Right atrium auricular region (tissue), 2 donors: ENCODE measurements at places on chromosomes 6 and 20. TPM values are rescaled to one million over a fixed set of nuclear protein-coding genes. Genes with fewer than 3 reads are reported as not detected.

DNA sequence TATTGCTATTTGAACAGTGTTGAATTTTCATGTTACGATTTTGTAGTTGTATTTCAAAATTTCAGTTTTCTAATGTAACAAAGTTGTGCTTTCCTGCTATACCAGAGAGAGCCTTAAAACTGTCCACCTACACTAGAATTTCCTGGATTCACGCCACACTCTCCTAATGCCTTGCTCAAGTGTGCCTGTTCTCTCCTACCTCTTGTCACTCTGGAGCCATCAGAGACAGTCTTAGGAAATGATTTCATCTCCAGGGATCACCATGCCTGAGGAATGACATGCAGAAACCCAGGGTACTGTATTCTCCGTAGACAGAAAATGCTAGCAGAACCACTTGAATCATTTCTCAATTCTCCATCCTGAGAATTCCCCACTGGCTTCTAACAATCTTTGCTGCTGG lies 667.6 kb downstream of the KIF16B start:
- no peak for DNase-seq

NKX2-4 gene
- not detected for total RNA-seq

- DNase-seq = peak; percentile 70
Observed at GRCh38 chr6:1832844-1833787, 223.4 kb downstream of the FOXC1 start.

DNA sequence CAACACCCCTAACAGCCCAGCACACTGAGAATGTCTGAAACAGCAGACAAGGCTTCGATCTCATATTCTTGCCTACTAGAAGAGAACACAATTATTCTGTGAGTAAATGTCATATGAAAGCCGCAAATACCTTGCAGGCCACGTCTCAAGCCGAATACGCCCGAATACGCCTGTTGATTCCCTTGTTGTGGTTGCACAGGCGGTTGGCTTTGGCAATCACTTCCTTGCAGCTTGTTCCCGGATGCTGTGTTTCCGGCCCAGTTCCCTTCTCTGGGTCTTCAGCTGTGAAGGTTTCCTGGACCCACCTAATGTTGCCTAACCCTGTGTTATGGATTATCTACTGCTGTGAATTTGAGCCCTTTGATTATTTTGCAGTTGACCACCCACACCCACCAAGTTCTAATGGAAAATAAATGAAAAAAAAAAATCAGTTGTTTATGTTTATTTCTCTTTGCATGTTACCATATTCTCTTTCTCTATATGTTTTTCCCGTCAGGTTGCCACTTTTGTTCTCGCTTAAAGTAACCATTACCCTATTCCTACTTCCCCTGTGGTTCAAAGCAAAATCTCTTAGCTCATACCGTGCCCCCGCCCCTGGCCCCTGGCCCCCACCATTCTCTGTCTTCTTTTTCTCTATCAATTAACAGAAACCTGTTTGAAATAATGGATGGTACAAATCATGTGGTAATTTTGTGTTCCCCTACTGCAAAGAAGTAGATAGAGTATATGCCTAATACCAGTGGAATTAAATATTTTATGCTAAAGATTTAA lies 172.4 kb downstream of the ADGB start:
- peak; percentile 70 for DNase-seq

DNA sequence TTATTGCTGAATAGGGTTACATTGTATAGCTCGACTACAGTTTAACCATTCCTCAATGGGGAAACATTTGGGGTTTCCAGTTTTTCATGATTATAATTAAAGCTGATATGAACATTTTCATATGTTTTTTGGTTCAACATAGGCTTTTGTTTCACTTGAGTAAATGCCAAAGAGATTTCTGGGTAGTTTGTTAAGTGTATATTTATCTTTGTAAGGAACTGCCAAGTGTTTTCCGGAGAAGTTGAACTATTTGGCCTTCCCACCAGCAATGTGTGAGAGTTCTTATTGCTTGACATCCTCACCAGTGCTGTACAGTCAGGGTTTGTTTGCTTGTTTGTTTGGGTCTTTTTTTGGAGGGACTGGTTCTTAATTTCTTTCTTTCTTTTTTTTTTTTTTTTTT lies 83.7 kb upstream of the RALY start:
- no peak for DNase-seq

ABHD16B gene
- total RNA-seq = not detected

- DNase-seq = no peak
Observed at GRCh38 chr6:11563793-11564192, 26.2 kb downstream of the TMEM170B start.

DNA sequence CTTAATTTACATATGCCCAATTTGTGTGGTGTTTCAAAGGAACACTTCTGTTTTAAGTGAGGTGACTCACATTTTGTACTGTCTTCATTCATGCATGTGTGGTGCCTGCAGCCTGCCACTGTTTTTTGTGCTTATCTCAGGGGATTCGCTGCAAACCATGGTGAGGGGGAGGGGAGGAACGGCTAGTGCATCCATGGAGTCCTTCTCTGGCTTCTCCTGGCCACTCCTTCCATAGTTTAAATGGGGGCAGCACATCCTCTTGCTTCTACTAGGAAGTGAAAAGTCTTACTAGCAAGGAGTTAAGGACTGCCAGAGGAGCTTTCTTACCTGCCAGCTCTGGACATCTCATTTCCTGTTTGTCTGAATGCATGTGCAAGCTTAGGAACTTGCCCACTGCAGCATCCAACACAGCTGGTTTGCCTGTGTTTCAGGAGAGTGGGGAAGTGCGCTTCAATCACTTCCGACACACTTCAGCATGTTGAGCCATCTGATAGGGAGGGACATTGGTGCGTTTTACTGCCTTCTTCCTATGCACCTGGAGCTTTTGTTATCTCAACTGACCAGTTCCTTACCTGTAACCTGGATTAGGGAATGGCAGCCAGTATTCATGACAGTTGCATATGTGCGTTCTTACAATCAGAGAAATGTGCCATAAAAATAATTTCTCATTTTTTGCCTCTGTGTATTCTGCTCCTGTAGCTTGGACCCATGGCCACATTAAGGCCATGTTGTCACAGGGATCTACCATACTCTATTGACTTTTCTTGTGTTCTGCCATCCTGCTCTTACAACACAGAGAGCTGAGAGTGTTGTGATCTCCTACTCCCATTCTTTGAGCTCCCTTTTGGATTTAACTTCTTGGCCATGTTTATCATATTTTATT lies 211.3 kb downstream of the ARID1B start:
- no peak for DNase-seq

- DNase-seq = no peak
Observed at GRCh38 chr6:168415993-168416530, 24.9 kb upstream of the SMOC2 start.

KIAA1586 gene
- 4.7 TPM for total RNA-seq

DNA sequence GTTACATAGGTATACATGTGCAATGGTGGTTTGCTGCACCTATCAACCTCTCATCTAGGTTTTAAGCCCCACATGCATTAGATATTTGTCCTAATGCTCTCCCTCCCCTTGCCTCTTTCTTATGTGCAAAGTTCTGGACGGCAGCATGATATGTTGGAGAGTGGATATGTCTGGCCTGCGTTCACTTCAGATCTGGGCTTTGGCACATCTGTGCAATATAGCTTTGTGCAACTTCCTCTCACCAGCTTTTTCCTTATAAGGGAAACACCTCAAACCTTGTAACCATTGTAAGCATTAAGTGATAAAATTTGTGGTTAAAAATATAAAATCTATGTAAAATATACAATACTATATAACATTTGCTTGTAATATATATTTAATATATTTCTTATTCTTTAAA lies 288.0 kb downstream of the PHACTR1 start:
- no peak for DNase-seq

GRCh38 chr20:57161478-57162361 lies 104.7 kb downstream of the BMP7 start:
- no peak for DNase-seq

HLA-DQA1 gene
- total RNA-seq = 0.63 TPM

BFSP1 gene
- 1.3 TPM for total RNA-seq

GRCh38 chr6:26309731-26310142 lies 55.3 kb upstream of the BTN3A2 start:
- DNase-seq = no peak

PCSK2 gene
- total RNA-seq = 1.6 TPM

- DNase-seq = no peak
Observed at GRCh38 chr6:6131492-6132109, 124.9 kb upstream of the NRN1 start.

- DNase-seq = no peak
Observed at GRCh38 chr6:108446629-108447150, 114.0 kb upstream of the FOXO3 start.

CHMP4B gene
- total RNA-seq = 79.5 TPM

DNA sequence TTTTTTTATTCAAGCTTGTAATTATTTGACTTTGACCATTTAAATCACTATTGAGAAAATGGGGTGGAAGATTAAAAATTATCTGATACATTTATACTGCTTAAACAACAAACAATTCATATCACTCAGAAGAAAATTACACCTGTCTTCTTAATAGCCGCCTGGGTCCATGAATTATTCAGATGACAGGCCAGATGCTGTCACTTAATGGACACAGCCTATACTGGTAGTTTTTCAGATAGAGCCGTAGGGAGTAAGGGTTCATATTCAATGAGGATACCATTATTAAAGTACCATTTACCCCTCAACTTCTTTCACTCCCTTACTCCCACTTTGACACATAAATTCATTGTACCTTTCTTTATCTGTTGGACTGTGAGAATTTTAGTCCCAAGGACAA lies 1193.4 kb upstream of the MAP3K7 start:
- no peak for DNase-seq

- no peak for DNase-seq
Observed at GRCh38 chr6:106103728-106104109, 17.6 kb downstream of the PRDM1 start.

GRCh38 chr6:150243620-150244314 lies 100.9 kb downstream of the PPP1R14C start:
- no peak for DNase-seq

DNA sequence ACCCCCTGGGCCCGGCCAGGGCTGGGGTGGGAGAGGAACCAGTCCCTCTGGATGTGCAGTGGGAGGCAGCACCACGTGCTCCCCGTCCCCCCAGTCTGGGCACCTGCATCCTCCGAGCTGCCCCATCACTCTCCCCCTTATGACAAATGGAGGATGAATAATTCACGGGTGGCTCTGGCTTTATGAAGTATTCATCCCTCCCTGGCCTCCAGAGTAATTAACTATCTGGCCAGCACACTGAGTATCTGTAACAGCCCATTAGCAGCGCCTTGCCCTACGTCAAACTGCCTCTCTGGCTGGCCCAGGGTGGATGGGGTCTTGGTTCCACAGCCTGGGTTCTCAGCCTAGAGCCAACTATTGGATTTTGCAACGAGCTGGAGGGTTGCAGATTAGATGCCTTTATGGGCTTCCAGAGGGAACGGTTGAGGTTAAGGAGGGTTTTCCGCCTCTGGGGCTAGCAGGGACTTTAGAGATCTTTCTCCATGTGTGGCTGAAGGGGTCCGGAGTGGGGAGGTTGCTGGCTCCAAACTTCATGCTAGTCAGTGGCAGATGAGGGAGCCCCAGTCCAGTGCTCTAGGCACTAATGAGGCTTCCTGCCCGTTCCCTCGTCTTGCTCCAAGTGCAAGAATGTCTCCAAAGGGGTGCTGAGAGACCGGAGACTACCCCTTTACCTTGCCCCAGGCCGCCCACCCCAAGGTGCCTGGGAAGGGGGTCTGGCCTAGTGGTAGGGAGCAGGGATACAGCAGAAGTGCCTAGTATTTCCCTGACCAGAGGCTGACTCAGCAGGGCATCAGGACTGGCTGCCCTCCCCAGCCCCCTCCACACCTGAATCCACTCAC lies 53.5 kb upstream of the MLN start:
- DNase-seq = no peak

- DNase-seq = no peak
Observed at GRCh38 chr6:137981758-137982157, 114.7 kb downstream of the TNFAIP3 start.

MYH7B gene
- 34.9 TPM for total RNA-seq

DNA sequence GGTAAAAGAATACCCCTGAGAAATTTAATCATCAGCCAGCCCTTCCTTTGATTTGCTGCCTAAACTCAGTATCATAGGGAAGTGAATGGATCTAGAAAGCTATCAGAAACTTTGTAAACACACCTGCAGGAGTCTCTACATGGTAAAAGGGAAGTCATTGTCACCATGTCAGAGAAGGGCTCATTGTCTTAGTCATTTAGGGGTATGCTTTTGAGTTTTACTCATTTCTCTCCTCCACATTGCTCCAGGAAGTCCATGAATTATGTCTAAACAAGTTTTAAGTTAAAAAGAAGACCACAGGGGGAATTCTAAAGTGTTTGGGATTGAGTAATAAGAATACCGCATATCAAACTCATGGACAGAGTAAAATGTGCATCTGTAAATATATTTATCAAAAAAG lies 2.5 kb downstream of the SLC17A1 start:
- DNase-seq = no peak

GRCh38 chr6:8557014-8557748 lies 121.8 kb upstream of the SLC35B3 start:
- no peak for DNase-seq

SLC44A4 gene
- not detected for total RNA-seq

TFAP2C gene
- total RNA-seq = 0.39 TPM

LPIN3 gene
- 13.7 TPM for total RNA-seq

DNA sequence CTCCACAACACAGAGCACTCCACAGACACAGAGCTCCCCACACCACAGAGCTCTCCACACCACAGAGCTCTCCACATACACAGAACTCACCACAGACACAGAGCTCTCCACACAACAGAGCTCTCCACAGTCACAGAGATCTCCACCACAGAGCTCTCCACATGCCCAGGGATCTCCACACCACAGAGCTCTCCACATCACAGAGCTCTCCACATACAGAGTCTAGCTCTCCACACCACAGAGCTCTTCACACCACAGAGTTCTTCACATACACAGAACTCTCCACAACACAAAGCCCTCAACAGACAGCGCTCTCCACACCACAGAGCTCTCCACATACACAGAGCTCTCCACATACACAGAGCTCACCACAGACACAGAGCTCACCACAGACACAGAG lies 55.3 kb downstream of the ERMARD start:
- DNase-seq = no peak

GRCh38 chr6:52394251-52394666 lies 25.9 kb upstream of the EFHC1 start:
- no peak for DNase-seq

GRCh38 chr6:8944548-8944947 lies 509.2 kb upstream of the SLC35B3 start:
- DNase-seq = no peak

GSTA5 gene
- total RNA-seq = not detected

DNA sequence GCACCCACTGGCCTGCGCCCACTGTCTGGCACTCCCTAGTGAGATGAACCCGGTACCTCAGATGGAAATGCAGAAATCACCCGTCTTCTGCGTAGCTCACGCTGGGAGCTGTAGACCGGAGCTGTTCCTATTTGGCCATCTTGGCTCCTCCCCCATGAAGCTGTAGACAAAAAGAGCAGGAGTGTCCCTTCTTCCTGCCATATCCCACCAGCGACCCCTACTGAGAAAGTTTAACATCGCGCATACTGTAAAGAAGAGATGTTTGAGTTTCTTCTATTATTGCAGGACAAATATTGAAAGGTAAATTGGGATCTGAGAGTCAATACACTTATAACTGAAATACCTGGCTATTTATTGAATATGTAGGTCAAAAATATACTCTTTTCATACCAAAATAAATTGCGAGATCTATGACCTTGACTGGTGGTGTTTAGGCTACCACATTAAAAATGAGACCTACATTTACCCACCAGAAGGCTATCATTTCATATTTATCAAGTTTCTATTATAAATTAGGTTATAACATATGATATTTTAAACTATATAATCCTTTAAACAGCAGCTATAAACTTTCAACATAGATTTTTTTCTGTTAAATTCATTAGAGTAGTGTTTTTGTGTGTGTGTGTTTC lies 586.3 kb downstream of the HTR1B start:
- DNase-seq = no peak

- no peak for DNase-seq
Observed at GRCh38 chr6:149392535-149392934, 7.5 kb upstream of the SUMO4 start.

GABRR1 gene
- 0.24 TPM for total RNA-seq
